Breast epithelium (tissue), 4 donors: ENCODE measurements at places on chromosomes 2 and 18. TPM values are rescaled to one million over a fixed set of nuclear protein-coding genes. Genes with fewer than 3 reads are reported as not detected.

DNAJC5G gene
- total RNA-seq: not detected

RBBP8 gene
- 117 TPM for total RNA-seq

DCC gene
- total RNA-seq: under 0.01 TPM

IL1RL1 gene
- 12.1 TPM for total RNA-seq

SIGLEC15 gene
- 0.66 TPM for total RNA-seq

DSG1 gene
- total RNA-seq: 22.2 TPM

DNER gene
- total RNA-seq: 2.6 TPM

ARHGAP28 gene
- total RNA-seq: 13.0 TPM

NR4A2 gene
- total RNA-seq: 3.8 TPM

STK39 gene
- total RNA-seq: 19.2 TPM

GKN1 gene
- total RNA-seq: not detected

CAVIN2 gene
- total RNA-seq: 71.4 TPM

GPC1 gene
- total RNA-seq: 56.3 TPM

ALPI gene
- total RNA-seq: not detected

KCNG2 gene
- 1.6 TPM for total RNA-seq

ITPRIPL1 gene
- 6.9 TPM for total RNA-seq

CPO gene
- total RNA-seq: 0.96 TPM

PSMA8 gene
- not detected for total RNA-seq

NCKAP5 gene
- total RNA-seq: 1.1 TPM

CCDC148 gene
- 1.4 TPM for total RNA-seq

CERKL gene
- 0.33 TPM for total RNA-seq

MC4R gene
- not detected for total RNA-seq

PSD4 gene
- 4.3 TPM for total RNA-seq

PROM2 gene
- 47.7 TPM for total RNA-seq

REG1B gene
- not detected for total RNA-seq

MAPRE3 gene
- 10.6 TPM for total RNA-seq

PIEZO2 gene
- total RNA-seq: 26.2 TPM

MITD1 gene
- total RNA-seq: 23.6 TPM

AOX1 gene
- 100.0 TPM for total RNA-seq

MAB21L4 gene
- 2.3 TPM for total RNA-seq

CTAGE1 gene
- total RNA-seq: not detected

GALR1 gene
- total RNA-seq: under 0.01 TPM

CNTNAP5 gene
- total RNA-seq: not detected

CCDC150 gene
- total RNA-seq: 5.9 TPM

MGAT5 gene
- 30.5 TPM for total RNA-seq

ECEL1 gene
- total RNA-seq: 0.48 TPM

SLC9A2 gene
- total RNA-seq: 0.98 TPM

VSNL1 gene
- total RNA-seq: 6.9 TPM

FIGN gene
- total RNA-seq: 2.6 TPM

ZDBF2 gene
- total RNA-seq: 14.9 TPM
